GM23248 (cell line): ENCODE measurements at places on chromosomes 7 and 10. TPM values are rescaled to one million over a fixed set of nuclear protein-coding genes. Genes with fewer than 3 reads are reported as not detected.

Gene EN2
- total RNA-seq, result not detected in 2 replicates

Gene CALHM3
- total RNA-seq, result not detected in 2 replicates

Gene COL28A1
- not detected in 2 replicates for total RNA-seq

Gene PNLIP
- total RNA-seq, result not detected in 2 replicates

Gene COBL
- not detected in 2 replicates for total RNA-seq

Gene PON1
- not detected in 2 replicates for total RNA-seq

Gene SPAM1
- total RNA-seq, result not detected in 2 replicates

Gene ZNF722
- total RNA-seq, result not detected in 2 replicates

Gene SFRP4
- total RNA-seq, result 0.13 and 0.32 TPM in 2 replicates

Gene SH2D4B
- not detected in 2 replicates for total RNA-seq

Gene TMUB1
- 33.6 and 43.3 TPM in 2 replicates for total RNA-seq

Gene PRKCQ
- not detected in 2 replicates for total RNA-seq

Gene PLEKHS1
- 0.38 TPM in 1 of 2 replicates, not detected in the other for total RNA-seq

Gene PRKAG2
- total RNA-seq, result 11.5 and 19.5 TPM in 2 replicates
